NCI-H460 (cell line): ENCODE measurements at places on chromosomes 5 and 9. TPM values are rescaled to one million over a fixed set of nuclear protein-coding genes. Genes with fewer than 3 reads are reported as not detected.

DNA sequence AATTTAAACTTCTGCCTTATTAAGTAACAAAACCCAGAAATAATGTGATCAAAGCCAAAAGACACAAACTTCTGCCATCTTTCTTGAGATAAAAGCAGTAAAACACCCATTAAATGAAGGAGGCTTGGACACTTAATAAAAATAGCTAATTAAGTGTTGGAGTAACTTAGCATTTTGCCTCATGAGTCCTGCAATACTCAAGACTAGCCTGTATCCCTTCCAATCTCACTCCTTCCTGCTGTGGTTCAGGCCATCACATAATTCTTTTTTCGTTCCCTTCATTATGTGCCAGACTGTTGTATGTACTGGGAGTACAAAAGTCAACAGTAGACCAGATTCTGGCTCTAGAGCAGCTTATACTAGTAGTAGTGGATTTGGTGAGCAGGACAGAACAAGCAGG is 250.2 kb downstream of the NFIB start:
- DNase-seq, result no peak

- DNase-seq, result no peak
Observed at GRCh38 chr5:173456181-173456580, 128.0 kb upstream of the STC2 start.

DNA sequence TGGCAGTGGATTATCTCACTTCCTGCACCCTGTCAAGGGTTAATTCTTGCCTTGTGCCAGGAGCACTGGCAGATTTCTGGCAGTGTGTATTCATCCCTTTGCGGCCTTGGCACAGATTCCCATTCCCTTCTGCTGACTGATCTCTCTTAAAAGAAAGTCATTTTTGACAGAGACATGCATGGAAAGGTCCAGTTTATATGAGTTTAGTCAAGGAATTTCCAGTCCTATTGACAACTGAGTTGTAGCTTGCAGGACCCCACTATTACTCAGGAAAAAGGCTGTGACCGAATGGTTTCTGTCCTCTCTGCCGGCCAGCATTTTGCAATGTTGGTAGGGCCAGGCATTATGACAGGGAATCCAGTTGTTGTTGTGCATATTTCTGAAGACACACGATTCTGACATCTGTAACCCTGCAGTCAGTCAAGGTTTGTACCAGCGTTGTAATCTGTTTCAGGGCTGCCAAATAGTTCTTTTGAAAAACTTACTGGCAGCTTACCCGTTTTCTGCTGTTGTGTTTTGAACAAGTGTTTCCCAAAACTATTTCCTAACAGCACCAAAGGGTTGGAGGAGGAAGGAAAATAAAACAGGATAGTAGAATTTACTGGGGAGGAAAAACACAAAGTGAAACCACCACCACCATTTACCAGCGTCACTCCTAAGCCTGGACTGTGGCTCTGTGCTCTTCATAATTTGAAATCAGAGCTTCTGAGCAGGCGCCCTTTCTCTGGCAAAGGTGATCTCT is 243.4 kb upstream of the KLF4 start:
- no peak for DNase-seq

- DNase-seq, result no peak
Observed at GRCh38 chr5:156598964-156599363, 251.1 kb upstream of the PPP1R2B start.

- DNase-seq, result no peak
Observed at GRCh38 chr5:140319833-140320232, 16.9 kb upstream of the PFDN1 start.

DNA sequence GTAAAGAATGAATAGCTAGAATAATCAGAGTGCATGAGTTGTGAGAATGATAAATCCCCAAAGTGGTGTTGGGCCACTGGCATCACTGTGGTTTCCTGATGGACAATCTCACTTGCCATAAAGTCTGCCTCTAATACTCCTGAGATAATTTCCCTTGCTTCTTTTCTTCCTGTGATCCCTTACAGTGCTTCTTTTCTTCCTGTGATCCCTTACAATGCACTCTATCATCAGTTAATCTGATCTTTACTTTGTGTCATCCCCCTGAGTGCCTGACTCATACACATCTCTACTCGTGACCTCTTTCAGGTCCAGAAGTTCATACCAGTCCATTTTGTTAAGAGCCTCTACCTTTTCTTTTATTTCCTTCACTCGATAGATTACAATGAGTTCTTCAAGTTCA is 418.3 kb downstream of the HCN1 start:
- no peak for DNase-seq

DNA sequence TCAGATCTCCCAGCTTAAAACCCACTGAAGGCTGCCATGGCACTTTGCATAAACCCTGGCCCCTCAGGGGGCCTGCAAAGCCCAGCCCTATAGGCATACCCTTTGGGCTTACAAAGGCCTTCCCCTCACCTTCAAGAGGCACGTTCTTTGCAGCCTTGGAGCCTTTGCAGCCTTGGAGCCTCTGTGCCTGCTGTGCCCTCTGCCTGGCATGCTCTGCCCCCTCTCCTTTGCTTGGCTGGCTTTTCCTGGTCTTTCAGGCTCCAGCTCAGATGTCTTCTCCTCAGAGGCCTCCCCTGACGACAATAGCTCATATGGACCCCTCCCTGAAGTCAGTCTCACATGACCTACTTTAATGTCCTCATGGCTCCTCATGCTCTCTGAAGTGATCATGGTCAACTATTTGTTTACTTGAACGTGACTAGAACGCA is 60.3 kb downstream of the CXXC5 start:
- DNase-seq, result no peak

The IFNA21 gene
- total RNA-seq, result not detected in 2 replicates

The PCDHB12 gene
- 0.75 and 0.99 TPM in 2 replicates for total RNA-seq

The DYNC2I2 gene
- total RNA-seq, result 77.5 and 97.9 TPM in 2 replicates

The HEMGN gene
- total RNA-seq, result not detected in 2 replicates

The SLC2A6 gene
- 4.0 and 4.4 TPM in 2 replicates for total RNA-seq

The ZNG1A gene
- total RNA-seq, result 43.9 and 52.1 TPM in 2 replicates
